ENCODE measurements at places on chromosomes 7 and 10. TPM values are rescaled to one million over a fixed set of nuclear protein-coding genes. Genes with fewer than 3 reads are reported as not detected.
A peak's percentile ranks its signal among the peaks of the same experiment; 100 is the strongest.

PODXL gene
- total RNA-seq = 81.1 TPM

- no peak for DNase-seq
Observed at GRCh38 chr10:120963594-120964220, 112.5 kb downstream of the WDR11 start.

GRCh38 chr7:24981171-24981951 lies 1.4 kb upstream of the OSBPL3 start:
- peak; percentile 84 for DNase-seq

DNA sequence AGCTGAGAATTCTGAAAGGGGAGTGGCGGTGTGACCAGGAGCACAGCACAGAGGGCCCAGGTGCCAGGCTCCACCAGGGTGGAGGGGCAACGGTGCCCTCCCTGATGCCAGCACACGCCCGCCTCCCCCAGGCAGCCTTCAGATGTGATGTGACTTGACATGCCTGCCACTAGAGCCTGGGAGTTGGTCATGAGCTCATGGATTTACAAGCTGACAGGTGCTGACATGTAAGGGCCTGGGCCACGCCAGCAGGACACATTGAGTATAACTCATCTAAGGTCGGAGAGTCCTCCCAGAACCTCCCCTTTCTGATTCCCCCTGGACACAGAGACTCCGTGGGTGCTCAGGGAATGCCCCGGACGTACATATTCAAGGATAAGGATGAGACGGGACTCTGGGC lies 74.2 kb downstream of the LSM5 start:
- no peak for DNase-seq

- DNase-seq = no peak
Observed at GRCh38 chr10:30467651-30468338, 33.8 kb downstream of the MAP3K8 start.

GRCh38 chr10:62072901-62073300 lies 171.4 kb downstream of the ARID5B start:
- no peak for DNase-seq

KDM7A gene
- total RNA-seq = 13.6 TPM
